Activated CD4-positive, alpha-beta memory T cell treated with anti-CD3 and anti-CD28 coated beads for 36 hours (primary cell): ENCODE measurements at places on chromosomes 3 and 15. TPM values are rescaled to one million over a fixed set of nuclear protein-coding genes. Genes with fewer than 3 reads are reported as not detected.

CHDH gene
- 0.41 TPM for total RNA-seq

RARB gene
- total RNA-seq, result not detected

VGLL3 gene
- total RNA-seq, result not detected

SOX14 gene
- not detected for total RNA-seq
